NCI-H2227 treated with DMSO at 0.1 percent for 48 hours (cell line): ENCODE measurements at places on chromosomes 16 and 17.
A peak's percentile ranks its signal among the peaks of the same experiment; 100 is the strongest.

GRCh38 chr17:81008140-81008539 lies 16.5 kb downstream of the CHMP6 start:
- DNase-seq, result no peak

DNA sequence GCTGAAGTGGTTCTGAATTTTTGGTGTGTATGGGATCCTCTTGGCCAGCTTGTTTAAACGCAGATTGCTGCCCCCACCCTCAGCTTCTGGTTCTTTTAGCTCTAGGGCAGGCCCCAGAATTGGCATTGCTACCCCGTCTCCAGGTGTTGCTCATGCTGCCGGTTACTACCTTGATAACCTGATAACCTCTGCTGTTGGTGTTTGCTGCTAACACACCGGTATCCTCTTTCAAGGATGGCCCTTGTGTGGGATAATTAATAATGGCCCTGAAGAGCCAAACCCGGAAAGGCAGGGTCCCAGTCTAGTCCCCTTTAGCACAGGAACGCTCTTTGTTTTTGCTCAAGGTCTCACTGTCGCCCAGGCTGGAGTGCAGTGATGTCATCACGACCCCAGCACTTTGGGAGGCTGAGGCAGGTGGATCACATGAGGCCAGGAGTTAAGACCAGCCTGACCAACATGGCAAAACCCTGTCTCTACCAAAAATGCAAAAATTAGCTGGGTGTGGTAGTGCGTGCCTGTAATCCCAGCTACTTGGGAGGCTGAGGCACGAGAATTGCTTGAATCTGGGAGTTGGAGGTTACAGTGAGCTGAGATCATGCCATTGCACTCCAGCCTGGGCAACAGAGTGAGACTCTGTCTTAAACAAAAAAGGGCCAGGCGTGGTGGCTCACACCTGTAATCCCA lies 1.3 kb upstream of the ST3GAL2 start:
- DNase-seq, result no peak

DNA sequence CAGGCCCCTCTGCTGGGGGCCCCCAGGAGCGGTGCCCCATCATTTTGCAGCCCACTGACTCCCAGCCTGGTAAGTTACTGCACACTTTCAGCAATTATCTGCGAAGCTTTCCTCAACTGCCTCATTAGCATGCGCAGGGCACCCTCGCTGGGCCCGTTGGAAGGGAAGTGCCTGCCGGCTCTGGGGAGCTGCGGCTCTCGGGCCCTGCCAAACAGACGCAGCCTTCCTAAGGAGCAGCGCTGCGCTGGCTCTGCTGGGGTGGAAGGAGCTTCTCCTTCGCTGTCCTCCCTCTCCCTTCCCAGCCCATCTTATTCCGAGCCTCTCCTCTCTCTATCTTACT lies 71.0 kb downstream of the RBBP6 start:
- DNase-seq, result peak; percentile 48

GRCh38 chr16:11183951-11184350 lies 72.1 kb downstream of the SOCS1 start:
- no peak for DNase-seq

- DNase-seq, result no peak
Observed at GRCh38 chr16:12815361-12815760, 11.7 kb upstream of the CPPED1 start.

DNA sequence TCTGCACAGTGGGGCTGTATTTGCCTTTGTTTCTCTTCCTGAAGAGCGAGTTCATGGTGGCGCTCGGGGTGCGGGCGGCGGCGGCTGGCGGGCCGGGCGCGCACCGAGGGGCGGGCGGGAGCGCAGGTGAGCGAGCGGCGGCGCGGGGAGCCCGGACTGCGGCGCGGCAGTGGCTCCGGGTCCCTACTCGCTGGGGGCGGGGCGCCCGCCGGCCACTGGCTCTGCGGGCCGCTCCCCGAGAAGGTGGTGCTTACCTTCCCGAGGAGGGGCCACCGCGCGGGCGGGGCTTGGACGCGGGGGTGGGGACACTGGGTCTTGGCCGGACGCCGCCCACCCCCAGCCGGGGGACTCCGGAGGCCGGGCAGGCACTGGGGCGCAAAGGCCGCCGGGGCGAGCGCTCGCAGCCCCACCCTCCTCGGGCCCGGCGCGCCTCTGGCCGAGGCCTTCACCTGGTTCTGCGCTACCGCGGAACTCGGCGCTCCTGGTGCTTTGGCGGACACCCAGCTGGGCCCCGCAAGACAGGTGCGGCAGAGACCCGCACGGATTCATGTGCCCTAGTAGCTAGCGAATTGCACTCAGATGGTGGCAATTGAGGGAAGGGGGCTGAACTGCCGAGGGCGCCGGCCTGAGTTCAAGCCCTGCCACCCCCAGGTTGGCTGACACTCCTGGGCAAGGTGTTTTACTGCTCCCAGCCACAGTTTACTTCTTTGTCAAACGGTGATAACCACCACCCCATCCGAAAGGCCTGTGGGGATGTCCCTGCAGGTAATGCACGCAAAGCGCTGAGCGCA lies at the start of gene PPL:
Gene PPL, minus strand, starts transcription at position 158 of the 791 bp plus-strand sequence. Its CDS starts 103 bp downstream, at position 55.
- DNase-seq, result peak; percentile 72

DNA sequence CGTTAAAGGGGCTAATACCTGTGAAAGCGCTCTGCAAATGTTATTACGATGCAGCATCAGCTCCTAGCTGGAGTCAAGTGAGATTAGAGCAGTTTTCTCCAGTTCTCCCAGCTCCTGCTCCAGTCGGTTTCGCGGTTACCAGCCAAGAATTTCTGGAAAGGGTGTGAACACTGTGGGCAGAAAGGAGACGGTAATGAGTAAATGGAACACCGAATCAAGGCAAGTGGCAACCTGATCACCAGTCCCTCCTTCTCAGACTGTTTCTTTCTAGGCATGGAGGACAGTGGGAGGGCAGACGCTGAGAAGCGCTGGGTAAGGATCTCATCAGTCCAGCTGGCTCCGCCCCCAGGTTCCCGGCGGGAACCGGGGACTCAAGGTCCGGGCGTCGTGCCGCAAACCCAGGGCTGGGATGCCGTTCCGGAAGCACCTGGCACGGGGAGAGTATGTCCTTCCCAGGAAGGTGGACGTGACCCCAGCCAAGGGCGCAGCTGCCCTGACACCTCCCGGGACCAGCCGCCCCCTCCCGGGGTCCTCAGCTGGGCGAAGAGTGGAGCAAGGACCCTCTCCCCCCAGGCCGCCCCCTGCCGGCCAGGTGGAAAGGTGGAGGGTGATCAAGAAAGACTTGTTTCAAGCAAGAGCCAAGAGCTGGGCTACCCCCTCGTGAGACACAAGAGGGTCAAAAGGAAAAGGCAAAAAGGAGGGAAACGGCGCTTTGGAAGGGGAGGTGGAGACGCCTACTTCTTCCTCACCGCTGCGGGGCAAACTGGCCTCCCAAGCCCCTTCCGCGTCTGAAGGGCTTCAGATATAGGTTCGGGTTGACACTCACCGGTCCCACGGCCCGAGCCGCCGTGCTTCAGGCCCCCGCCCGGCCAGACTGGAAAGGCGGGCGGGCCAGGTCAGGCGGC lies 481 bp downstream of the MYO19 start:
- DNase-seq, result peak; percentile 62

DNA sequence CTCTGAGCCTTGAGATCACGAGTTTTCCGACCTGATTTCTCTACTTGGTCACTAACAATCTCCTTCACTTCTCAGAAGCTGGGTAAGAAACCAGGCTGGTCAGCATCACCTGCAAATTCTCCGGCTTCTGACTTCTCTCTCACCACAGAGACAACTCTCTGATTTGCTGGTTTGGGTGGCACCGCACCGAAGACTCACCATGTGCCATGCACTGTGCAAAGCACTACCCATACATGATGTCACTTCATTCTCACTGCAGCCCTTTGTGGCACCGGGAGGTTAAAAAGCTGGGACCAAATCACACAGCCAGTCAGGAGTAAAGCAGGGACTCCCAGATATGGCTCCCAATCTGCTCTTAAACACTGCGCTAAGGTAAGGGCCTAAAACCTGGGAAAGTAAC lies 647 bp downstream of the VAC14 start:
- peak; percentile 4 for DNase-seq

- no peak for DNase-seq
Observed at GRCh38 chr16:66052745-66053144, 313.7 kb upstream of the CDH5 start.

- DNase-seq, result no peak
Observed at GRCh38 chr17:75245011-75245410, 16.4 kb downstream of the GGA3 start.

GRCh38 chr17:64164596-64165285 lies 34.8 kb upstream of the ERN1 start:
- DNase-seq, result no peak

- no peak for DNase-seq
Observed at GRCh38 chr17:62067165-62068145, 2.4 kb upstream of the MED13 start.

GRCh38 chr16:14418795-14419225 lies 211.2 kb downstream of the PARN start:
- no peak for DNase-seq

- DNase-seq, result no peak
Observed at GRCh38 chr16:82360024-82360783, 190.2 kb upstream of the MPHOSPH6 start.

GRCh38 chr17:44928136-44928535 lies 12.8 kb upstream of the GFAP start:
- DNase-seq, result no peak

- DNase-seq, result no peak
Observed at GRCh38 chr16:84087001-84087400, 29.7 kb downstream of the MBTPS1 start.

- DNase-seq, result no peak
Observed at GRCh38 chr17:45127548-45128300, 4.6 kb downstream of the PLCD3 start.

GRCh38 chr17:8912084-8912981 lies 44.9 kb upstream of the PIK3R6 start:
- no peak for DNase-seq

- DNase-seq, result no peak
Observed at GRCh38 chr16:13939821-13940220, 19.9 kb downstream of the ERCC4 start.

GRCh38 chr16:23920446-23920845 lies 84.7 kb downstream of the PRKCB start:
- no peak for DNase-seq

- no peak for DNase-seq
Observed at GRCh38 chr17:67434061-67434525, 57.0 kb downstream of the PITPNC1 start.

DNA sequence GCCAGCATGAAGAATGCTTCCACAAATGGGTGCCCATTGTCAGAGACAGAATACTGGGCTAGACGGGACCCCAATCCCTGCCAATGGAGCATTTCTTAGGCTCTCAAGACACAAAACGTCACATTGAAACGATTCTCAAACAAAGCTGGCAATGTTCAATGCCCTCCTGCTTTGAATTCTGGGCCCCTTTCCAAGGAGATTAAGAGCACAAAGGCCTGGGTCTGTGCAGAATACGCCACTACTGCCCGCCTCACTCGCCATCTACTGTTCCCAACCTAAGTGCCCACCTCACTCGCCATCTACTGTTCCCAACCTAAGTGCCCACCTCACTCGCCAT lies 9.7 kb downstream of the CFAP20 start:
- DNase-seq, result no peak

GRCh38 chr16:74718140-74718539 lies 17.5 kb upstream of the MLKL start:
- no peak for DNase-seq

GRCh38 chr16:370979-371514 lies 709 bp upstream of the MRPL28 start:
- no peak for DNase-seq

DNA sequence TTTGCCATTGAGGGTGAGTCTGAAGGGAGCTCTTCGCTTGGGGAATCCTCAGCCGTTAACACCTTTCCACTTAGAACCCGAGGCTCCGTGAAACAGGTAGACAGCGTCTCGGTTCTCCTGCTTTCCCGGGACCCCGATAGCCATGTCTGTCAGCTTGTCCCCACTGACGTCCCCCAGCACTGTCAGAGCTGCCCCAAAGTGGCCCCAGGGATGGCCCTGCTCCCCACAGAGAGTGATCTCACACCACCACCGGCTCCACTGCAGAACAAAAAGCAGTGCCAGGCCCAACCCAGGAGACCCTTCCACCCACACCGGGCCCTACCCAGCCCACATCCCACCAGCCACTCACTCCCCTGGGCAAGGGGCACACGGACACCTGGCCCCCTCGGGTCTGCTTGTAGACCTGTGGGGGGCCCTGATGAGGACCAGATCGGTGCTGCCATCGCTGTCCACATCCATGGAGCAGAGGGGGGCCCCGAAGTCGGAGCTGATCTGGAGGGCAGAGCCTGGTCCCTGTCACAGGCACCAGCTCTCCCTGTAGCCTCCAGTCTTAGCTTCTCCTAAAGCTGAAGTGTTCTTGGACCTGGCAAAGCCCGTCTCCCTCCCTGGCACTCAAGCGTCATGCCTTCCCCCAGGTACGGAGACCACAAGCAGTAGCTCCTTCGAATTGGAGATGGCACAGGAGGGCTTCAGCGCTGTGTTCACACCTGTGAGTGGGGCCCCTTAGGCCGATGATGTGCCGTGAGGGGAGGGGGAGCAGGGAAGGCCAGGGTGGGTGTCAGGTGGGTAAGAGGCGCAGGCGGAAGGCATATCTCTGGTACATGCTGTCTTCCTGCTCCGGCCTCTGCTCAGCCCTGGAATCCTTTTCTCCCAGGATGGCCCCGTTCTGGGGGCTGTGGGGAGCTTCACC lies 6.5 kb downstream of the ITGAX start:
- DNase-seq, result no peak

GRCh38 chr16:22386976-22387375 lies 12.6 kb upstream of the CDR2 start:
- DNase-seq, result no peak

GRCh38 chr16:86714166-86714565 lies 135.8 kb downstream of the FOXL1 start:
- DNase-seq, result no peak

DNA sequence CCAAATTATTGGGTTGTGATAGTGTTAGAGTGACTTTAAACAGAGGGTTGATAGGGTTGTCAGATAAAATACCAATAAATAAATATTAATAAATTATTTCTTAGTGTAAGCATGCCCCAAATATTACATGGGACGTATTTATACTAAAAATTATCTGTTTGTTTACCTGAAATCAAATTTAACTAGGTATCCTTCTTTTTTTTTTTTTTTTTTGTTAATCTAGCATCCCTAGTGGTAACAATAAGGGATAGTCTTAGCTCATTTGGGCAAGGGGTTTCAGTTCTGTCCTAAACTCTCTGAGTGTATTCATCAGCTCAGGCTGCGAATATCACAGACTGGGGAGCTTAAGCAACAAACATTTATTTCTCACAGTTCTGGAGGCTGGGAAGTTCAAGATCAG lies 1.3 kb downstream of the CLEC19A start:
- DNase-seq, result no peak

- no peak for DNase-seq
Observed at GRCh38 chr17:14813649-14814370, 451.3 kb downstream of the PMP22 start.
